Left renal pelvis (tissue), 4 donors: ENCODE measurements at places on chromosomes 13 and 19. TPM values are rescaled to one million over a fixed set of nuclear protein-coding genes. Genes with fewer than 3 reads are reported as not detected.

The KLK14 gene
- polyA plus RNA-seq = 0.14 TPM

GRCh38 chr13:111006506-111007031 is 91.7 kb upstream of the ANKRD10 start:
- DNase-seq = no peak

GRCh38 chr13:25109341-25109740 is 13.4 kb downstream of the PABPC3 start:
- DNase-seq = no peak

The TRAPPC5 gene
- polyA plus RNA-seq = 38.1 TPM

The ZIK1 gene
- 21.4 TPM for polyA plus RNA-seq

The OLFM4 gene
- polyA plus RNA-seq = 0.18 TPM

DNA sequence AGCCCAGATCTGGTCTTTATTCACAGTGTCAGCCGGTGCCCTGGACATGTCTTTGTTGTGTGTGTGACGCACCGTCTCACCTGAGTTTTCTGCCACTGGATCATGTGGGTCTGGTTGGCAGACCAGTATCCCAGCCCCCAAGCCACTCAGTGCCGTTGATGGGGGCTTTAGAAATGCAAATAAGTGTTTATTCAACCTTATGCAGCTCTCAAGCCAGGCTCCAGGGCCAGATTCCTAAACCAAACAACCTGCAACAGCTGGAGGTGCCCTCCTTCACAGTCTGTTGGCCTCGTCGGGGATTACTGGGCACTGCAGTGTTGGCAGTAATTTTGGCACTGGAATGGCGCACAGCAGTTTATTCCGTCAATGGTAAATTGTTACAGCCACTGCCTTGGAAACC is 21.6 kb downstream of the FAM124A start:
- no peak for DNase-seq

DNA sequence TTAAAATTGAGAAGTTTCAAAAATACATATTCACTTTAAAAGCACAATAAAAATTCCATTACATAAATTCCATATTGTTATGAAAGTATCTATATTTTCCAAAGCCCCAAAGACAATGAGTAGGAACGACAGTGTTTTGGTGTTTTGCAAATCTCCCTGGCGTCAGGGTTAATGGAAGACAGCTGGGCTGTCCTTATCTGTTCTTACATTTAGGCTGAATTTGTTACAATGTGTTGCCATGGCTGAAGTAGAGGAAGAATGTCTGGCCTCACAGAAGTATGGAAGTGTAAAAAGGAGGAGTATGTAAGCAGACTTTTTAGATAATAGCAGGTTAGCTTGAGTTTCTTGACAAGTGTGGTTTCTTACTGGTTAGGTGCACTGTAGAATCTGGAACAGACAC is 124.4 kb upstream of the SPATA13 start:
- DNase-seq = no peak

DNA sequence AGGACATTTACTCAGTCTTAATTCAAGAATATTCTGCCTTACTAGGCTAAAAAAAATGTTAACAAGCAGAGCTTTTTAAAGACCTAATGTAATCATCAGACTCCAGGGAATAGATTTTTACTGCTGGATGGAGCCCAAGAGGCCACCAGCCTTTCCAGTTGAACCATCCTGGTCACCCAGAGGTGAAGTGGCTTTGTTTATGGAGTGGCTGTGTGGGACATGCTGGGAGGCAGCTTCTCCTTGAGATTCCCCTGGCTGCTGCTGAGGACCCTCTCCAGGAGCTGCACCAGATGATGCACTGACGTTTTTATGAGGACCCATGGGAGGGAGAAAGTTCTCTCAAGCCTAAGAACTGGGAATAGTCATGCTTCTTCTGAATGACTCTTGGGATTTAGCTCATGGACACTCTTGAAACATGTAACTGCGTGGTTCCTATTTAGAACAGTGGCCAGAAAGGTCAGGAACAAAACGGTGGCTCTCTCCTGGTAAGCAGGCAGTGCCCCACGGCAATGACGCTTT is 205.9 kb upstream of the MIR17HG start:
- DNase-seq = no peak

The ABHD13 gene
- 13.8 TPM for polyA plus RNA-seq

GRCh38 chr13:111230385-111230930 is 90.0 kb upstream of the TEX29 start:
- no peak for DNase-seq

GRCh38 chr19:31595521-31595920 is 246.3 kb upstream of the TSHZ3 start:
- no peak for DNase-seq

The ICAM4 gene
- polyA plus RNA-seq = 1.5 TPM

The SIGLEC11 gene
- 4.4 TPM for polyA plus RNA-seq

The CD22 gene
- 17.5 TPM for polyA plus RNA-seq

DNA sequence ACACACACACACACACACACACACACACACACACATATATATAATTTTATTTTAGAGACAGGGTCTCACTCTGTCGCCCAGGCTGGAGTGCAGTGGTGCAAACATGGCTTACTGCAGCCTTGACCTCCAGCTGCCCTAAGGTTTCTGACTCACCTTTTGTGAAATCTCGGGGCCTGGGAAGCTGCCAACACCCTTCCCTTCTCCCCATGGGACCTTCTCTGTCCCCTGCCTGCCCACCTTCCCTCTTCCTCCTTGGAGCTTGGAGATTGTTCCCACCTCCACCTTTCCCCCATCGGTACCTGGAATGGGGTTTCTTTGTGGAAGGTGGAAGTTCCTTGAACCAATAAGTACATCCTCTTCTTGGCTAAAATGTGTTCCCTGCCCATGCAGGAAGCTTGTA is 6.3 kb downstream of the ARRDC5 start:
- DNase-seq = no peak

The KDELR1 gene
- polyA plus RNA-seq = 203 TPM

DNA sequence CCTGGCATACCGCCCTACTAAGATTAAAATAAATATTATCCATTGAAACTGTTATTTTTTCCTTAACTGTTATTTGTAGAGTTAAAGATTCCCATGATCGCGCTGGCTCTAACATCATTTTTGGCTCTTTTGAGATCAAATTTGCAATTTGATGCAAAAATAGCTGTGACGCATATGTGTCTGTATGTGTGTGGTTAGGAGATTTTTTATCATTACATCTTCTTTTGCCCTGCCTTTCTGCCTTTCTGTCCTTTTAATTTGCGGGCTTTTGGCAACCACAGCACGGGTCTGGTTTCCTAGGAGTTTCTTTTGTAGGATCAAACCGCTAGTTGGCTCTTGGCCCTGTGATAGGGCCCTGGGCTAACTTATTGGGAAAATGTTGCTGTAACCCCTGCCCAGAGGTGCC is 37.3 kb upstream of the ALOX5AP start:
- DNase-seq = no peak

DNA sequence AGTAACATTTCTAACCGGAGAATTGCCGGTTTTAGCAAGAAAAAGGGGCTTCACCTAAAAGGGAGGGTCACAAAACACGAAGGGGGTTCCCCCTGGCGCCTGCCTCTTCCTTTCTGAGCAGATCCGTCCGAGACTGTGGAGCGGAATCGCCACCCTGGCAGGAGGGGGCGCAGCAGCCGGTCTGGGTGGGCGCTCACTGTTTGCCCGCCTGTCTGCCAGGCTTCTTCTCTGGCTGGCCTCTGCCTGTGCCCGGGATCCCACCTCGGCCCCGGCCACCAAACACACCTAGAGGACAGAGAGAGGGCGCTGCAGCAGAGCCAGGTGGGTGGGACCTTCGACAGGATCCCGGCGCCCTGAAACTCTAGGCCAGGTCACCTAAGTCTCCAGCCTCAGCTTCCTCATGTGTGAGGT is 15.6 kb downstream of the LSM4 start:
- no peak for DNase-seq

DNA sequence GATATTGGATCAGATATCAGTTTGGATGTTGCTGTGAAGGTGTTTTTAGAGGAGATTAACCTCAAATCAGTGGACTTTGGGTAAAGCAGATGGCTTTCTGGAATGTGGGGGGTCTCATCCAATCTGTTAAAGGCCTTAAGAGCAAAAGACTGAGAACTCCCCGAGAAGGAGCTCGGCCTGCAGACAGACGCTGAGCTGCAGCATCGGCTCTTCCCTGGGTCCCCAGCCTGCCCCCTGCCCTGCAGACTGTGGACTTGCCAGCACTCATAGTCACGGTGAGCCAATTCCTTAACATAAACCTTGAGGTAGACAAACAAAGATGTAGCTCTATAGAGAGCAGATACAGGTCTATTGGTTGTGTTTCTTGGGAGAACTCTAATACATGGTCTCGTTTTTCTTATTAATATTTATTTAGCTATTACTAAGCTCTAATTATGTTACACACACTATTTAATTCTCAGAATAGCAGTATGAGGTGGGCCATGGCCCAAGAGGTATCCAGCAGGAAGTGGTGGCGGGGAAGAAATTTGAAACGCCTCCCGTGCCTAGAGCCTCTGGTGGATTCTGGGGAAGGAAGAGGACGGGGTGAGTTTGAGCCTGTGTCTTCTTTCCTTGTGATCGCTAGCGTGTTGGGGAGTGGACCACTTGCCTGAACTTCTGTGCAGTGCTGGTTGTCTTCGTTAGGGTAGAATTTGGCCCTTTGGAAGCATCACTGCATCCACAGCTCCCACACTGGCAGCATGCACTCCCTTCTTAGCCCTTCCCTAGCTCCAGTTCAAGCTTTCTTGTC is 305.3 kb downstream of the TEX29 start:
- DNase-seq = no peak

DNA sequence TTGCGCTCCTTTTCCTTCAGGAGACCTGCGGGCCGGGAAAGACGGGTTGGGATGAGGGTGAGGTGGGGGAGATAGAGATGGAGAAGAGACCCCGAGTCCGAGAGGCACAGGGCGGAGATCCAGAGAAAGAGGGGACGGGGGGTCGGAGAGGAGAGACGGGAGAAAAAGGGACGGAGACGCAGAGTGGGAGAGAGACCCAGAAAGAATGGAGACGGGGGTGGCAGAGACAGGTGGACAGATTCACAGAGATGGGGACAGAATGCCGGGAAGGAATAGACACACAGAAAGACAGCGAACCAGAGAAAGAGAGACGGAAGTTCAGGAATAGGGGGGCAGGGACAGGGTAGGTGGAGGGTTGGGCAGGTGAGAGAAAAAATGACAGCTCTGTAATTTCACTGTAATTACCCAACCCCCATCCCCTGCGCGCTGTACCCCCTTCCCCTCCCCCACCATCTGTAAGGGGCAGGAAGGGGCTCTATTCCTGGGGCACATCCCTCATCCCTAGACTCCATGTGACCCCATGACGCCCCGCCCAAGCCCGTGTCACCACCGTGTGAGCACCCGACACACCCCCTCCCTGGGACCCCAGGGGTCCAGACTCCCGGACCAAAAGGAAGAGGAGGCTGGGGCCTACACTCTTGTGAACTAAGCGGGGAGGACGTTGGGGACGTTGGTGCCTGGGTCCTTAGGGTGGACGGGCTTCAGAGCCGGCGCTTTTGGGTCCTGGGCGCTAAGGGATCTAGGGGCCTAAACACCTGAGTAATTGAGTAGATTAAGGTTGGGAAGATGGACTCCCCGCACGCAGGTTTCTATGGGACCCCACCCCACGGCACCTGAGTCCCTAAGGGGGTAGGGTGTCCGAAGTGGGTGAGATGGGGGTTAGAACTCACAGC is 967 bp downstream of the DBP start:
- no peak for DNase-seq

The ZFP82 gene
- 17.7 TPM for polyA plus RNA-seq
